ENCODE measurements at places on chromosomes 1 and 21.
A peak's percentile ranks its signal among the peaks of the same experiment; 100 is the strongest.

DNA sequence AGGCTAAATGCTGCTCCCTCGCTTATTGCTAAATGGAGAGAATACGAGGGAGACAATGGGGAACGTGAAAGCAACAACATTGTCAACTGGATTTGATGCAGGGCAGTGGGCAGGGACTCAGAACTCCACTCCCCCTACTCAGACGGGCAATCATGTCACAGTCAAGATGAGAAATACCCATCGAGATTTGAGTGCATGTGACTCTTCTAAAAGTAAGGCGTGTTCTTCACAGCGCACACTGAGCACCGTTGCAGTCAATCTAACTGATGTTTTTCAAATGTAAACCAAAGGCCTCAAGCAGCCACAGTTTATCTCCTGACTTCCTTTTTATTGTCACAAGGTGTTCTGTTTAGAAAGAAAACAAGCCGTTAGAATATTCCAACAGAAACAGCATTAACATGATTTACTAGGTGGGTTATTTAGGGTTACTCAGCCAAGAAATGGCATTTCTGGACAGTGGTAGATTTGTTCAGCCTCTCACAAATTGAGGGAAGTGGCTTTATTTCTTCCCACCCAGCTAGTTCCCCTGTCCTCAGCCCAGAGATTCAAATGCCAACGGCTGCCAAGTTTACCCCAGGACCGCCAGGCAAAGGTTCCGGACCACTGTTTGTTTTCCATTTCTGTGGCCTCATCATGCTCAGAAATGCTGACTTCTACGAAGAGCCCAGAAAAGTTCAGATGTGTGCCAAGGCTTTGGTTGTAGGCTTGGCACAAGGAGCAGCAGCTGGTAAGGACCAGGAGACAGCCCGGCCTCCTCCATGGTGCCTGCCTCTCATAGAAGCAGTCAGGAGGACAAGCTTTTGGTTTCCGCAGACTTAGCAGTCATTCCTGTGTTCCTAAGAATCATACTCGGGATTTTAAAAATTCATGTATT, 171.4 kb downstream of the KIF26B start:
- DNase-seq = no peak

GRCh38 chr21:19239696-19240095, 836.1 kb upstream of the TMPRSS15 start:
- DNase-seq = no peak

DNA sequence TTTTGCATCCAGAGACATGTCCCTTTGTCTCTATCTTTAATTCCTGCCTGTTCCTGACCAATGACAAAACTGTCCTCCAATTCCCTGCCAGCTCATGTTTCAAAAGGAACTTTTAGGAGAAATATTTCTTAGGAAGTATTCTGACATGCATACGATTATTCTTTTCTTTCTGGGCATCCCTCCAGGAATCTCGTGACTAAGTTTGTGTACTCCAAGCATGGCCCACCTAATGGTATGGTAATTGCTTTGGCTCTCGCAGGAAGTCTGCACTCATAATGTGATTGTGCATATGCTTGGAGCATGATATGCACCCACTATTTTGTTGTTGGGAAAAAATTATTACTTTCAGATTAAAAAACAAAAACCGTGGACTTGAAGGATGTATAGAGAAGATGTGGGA, 256.4 kb downstream of the PRDM2 start:
- no peak for DNase-seq

DNA sequence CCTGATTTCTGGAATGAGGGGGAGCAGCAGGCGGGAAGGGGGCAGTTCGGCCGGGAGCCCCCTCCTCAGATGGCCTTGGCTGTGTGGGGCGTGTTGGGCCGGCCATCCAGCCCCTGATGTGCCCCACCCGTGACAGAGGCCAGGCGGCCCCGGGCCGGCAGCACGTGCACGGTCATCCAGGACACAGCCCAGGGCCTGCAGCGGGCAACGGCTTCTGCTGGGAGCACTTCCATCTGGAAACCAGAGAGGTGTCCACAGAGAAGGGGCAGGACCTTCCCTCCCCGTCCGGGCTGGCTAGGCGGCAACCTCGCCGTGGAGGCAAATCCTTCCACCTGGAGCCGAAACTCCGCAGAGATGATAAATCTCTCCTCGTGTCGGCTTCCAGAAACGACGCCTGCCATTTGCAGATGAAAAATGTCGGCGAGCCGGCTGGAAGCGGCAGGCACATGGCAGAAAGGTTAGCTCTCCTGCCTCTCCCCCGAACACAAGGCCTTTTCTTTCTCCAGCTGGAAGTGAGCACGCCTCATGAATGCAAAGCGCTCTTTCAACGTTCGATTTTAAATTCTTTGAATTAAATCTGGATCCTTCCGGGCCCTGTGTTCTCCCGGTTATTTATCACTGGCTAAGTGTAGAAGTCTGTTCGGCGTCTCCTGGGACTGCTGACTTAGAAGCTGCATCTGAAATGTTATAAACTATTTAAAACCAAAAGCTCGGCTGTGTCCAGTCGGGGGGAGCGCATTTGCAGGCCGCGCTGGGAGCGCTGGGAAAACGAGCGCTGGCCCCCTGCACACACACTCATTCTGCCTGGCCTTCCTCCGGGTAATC, 9.4 kb upstream of the ACTRT2 start:
- peak; percentile 29 for DNase-seq

GRCh38 chr1:59104191-59104760, 192.6 kb upstream of the FGGY start:
- DNase-seq = no peak

DNA sequence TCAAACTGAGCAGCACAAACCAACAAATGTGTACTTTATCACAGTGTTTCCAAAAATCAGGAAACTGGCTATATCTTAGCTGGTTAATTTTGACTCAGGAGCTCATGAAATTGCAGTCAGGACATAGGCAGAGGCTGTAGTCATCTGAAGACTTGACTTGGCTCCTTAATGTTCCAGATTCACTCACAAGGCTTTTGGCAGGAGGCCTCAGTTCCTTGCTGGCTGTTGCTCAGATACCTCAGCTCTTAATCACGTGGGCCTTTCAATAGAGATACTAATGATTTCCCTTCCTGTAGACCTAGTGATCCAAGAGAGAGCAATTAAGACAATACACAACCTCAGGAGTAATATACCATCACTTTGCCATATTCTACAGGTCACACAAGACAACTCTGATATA, 537.7 kb downstream of the BRINP3 start:
- no peak for DNase-seq

DNA sequence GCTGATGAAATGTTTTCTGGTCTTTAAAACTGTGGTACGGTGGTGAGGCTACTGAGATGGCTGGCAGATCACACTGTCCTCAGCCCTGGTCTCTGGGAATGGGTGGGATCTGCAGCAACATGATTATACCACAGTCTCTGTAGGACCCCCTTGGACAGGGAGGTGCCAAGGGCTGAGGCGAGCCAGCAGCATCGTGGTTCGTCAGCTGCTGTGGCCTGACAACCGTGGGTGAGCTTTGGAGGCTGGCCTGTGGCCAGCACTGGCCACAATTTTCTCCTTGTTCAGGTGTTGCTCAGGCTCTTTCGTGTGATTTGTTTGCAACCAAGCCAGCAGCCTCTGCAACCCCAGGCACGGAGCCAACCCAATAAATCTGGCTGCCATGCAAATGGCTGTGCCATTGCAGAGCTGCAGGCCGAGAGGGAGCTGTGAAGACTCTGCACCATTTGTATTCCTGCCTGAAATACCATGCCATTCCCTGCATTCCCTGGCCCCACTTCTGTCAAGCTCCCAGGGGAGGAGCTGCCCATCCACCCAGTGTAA, 70.9 kb downstream of the PCP4 start:
- DNase-seq = no peak

DNA sequence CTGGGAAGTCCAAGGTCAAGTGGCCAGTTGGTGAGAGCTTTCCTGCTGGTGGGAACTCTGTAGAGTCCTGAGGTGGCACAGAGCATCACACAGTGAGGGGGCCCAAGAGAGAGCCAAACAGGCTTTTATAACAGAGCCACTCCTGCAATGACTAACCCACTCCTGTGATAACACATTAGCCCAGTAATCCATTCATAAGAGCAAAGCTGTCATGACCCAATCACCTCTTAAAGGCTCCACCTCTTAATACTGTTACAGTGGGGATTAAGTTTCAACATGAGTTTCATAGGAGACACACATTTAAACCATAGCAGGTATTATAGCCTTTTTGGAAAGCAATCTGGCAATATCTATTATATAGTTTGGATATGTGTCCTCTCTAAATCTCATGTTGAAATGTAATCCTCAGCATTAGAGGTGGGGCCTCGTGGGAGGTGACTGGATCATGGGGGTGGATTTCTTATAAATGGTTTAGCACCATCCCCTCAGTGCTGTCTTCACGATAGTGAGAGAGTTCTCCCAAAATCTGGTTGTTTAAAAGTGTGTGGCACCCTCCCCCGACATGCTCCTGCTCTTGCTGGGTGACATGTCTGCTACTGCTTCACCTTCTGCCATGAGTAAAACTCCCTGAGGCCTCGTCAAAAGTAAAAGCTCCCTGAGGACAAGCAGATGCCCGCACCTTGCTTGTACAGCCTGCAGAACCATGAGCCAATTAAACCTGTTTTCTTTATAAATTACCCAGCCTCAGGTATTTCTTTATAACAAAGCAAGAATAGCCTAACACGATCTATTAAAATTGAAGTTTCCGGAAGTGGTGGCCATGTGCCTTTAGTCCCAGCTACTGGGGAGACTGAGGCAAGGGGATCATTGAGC, 64.5 kb downstream of the CD58 start:
- no peak for DNase-seq

DNA sequence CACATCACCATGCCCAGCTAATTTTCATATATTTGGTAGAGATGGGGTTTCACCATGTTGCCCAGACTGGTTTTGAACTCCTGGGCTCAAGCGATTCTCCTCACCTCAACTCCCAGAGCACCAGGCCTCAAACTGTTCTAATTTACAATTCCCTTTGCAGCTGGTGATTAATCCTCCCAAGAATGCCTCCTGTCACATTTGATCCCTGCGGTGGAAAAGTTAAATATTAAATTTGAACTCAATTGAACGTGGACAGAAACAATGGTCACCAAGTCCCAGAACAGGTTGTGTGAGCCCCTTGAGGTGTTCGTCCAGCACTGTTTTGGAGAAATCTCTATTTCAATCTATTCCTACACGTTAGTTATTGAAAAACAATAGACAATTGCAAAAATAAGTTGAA, 2.0 kb upstream of the ANKRD35 start:
- no peak for DNase-seq

DNA sequence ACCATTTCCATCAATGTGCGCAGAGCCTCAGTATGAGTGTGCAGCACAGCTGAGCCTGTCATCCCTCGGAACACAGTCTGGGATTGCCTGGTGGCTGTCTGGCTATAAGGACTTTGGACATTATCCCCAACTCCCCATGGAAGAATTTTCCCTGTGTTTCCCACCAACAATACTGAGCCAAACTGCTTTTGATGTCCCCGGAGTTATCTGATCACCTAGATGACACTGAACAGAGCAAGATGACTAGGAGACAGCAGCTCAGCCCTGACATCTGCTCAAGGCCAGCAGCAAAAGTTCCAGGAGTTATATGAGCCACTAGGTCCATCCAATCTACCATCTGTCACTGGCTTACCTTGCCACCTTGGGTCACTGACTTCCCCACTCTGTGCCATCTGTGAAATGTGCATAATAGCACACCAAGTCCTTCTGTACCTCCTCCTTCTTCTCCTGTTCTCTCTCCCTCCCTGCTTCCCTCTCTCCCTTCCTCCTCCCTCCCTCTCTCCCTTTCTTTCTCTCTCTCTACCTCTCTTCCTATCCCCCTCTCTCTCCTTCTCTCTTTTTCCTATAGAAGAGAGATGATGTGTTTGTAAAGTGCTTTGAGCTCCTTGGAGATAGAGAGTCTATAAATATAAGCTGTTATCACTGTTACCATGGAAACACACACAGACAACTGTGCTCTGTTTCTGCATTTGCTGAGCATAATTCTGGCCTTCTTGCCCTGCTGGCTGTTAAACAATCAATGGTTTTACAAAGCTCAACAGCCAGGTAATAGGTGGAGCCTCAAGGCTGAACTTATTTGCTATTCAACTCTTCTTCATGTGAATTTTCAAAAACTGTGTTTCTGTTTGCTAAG, 19.7 kb upstream of the ATP1B1 start:
- no peak for DNase-seq

- DNase-seq = no peak
Observed at GRCh38 chr1:235160383-235160956, 580 bp downstream of the RBM34 start.

GRCh38 chr1:180444522-180444921, 57.9 kb downstream of the ACBD6 start:
- no peak for DNase-seq

- no peak for DNase-seq
Observed at GRCh38 chr1:25566176-25566729, 22.8 kb downstream of the LDLRAP1 start.

DNA sequence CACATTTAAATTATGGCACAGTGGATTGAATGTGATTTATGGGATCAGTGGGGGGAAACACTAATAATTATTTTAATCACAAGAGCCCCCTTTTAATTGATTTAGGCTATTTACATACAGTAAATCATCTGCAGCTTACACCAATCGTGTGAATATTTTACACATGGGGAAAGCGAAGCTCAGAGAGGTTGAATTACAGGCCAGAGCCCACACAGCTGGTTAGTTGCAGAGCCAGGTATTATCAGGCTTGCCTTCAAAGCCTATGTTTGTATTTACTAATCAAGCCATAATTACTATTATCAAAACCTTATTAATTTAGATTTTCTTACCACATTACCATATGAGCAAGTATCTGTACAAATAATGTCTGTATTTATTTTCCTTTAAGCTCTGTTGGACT, 749 bp downstream of the SDCCAG8 start:
- no peak for DNase-seq

- no peak for DNase-seq
Observed at GRCh38 chr1:112454316-112454715, 54.4 kb upstream of the WNT2B start.

- DNase-seq = no peak
Observed at GRCh38 chr21:17461582-17461981, 51.3 kb upstream of the CXADR start.

DNA sequence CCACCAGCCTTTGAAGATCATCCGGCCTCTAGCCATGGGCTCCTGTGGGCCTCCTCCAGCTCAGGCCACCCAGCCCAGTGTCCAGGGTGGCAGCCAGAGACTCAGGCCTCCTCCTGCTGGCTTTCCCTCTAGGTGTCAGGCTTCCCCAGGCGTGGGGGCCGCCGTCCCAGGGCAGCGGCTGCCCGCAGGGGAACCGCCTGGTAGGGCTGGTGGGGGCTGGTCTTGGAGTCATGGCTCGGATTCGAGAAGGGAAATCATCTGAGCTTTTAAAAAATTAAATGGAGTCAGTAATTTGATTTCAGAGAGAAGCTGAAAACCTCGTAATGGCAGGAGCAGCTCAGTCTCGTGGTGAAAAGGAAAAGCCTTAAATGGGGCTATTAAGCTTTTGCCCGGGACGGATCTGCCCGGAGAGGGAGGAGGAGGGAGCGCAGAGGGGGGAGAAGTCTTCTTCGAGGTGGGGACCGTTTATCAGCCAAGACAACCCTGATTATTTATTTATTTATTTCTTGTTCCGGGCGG, 66.4 kb upstream of the TARDBP start:
- no peak for DNase-seq

GRCh38 chr1:225299624-225300023, 128.2 kb downstream of the LBR start:
- DNase-seq = no peak
